ENCODE measurements at places on chromosomes 6 and 20.

GRCh38 chr20:31806564-31807355 is 12.4 kb upstream of the MYLK2 start:
- no peak for DNase-seq

DNA sequence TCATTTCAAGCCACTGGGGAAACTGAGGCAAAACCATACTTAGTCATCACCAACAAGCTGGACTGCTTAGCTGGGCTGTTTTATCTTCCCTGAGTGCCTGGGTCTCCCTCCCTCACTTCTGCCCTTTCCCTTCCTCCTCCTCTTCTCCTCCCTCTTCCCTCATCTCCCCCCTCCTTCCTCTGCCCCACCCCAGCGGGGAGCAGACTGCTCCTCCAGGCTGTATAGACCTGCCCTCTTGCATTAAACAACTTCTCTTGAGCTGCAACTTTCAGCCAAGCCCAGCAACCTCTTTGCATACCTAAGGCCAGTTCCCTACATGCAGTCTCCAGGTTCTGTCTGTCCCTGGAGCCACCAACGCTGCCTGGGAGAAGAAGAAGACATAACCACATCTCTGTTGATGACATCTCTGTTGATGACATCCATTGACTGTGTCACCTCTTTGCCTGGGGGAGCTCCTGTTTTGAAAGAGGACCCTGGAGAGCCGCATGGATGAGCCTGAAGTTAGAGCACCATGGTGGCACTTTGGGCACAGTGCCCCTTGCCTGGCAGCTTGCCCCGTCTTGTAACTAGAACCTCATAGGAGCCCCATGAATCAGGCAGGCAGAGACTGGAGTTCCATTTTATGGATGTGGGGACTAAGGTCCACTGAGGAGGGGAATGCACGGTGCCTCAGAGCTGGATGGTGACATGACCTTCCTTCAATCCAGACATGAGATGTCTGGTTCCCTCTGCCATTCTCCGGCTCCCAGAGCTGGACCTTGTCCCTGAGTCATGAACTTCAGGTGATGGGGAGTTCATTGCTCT is 7.8 kb upstream of the BPIFB6 start:
- no peak for DNase-seq

- DNase-seq, result no peak
Observed at GRCh38 chr6:17505767-17506280, 94.3 kb upstream of the FAM8A1 start.

- DNase-seq, result no peak
Observed at GRCh38 chr6:65569505-65569904, 137.5 kb downstream of the EYS start.

- no peak for DNase-seq
Observed at GRCh38 chr6:134359302-134359701, 41.4 kb upstream of the SGK1 start.

GRCh38 chr6:117354671-117355070 is 71.1 kb downstream of the ROS1 start:
- DNase-seq, result no peak

- DNase-seq, result no peak
Observed at GRCh38 chr6:16929809-16930208, 168.5 kb upstream of the ATXN1 start.

DNA sequence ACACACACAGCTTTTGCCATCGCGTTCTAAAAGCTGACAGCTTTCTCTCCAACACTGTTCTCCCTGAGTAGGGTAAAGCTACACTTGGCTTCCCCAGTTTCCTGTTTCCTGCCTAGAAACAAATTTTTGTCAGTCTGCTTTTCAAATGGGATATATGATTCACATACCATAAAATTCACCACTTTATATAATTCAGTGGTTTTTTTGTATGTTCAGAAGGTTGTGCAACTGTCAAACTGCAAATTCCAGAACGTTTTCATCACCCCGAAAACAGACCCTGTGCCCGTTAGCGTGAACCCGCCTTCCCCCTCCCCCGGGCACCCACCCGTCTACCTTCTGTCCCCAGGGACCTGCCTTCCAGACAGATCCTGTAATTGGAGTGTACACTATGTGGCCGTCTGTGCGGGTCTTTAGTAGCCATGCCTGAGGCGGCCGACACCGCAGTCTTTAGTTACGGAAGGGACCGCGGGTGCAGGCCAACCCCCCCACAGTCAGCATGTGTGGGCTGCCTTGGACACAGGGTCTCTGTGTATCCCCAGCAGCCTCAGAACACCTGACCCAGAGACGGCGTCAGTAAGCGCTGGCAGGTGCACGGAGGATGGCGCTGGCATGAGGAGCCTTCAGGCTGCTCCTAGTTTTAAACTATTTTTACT is 16.6 kb downstream of the HRH3 start:
- no peak for DNase-seq

GRCh38 chr20:62707276-62707920 is 1.2 kb upstream of the NTSR1 start:
- DNase-seq, result no peak

DNA sequence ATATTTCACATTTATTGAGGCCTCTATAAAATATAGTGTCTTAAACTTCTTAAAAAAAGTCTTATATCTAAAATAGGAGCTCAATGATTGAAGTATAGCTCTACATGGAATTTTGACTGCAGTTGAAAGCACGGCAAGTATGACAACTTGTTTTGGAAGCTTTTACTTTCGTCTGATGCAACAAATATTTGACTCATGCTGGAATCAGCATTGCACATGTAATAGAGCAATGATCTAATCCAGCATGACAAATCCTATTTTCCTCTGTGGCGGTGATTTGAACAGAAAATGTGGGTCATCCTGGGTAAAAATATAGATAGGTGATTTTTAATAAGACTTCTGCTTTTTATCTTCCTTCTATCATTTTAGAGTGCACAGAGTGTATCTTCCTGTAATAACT is 111.6 kb downstream of the TINAG start:
- DNase-seq, result no peak

DNA sequence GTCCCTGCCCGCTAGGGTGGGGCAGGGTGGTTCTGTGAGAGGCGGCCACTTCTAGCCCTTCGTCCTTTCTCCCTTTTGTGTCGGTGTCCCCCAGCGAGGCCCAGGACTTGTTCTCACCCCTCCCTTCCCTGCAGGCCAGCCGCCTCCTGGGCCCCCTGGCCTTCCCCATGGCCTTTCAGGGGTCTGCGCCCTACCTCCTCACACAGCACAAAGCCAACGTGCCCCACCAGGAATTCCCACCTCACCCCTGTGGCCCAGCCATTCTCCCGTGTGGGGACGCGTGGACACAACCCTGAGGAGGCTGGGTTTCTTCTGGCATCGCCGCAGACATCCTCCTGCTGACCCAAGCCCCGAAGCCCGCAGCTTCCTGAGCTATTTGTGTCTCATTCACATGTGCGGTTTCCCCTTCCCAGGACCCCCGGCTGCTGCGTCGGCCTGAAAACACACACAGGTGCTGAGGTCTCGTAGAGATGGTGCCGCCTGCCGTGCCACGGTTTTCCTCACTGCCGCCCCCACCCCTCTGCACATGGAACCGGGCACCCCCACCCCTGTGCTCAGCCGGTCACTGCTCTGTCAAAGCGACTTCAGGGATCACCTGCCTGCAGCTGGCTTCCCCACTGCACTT is 375.8 kb downstream of the CDH4 start:
- DNase-seq, result no peak

DNA sequence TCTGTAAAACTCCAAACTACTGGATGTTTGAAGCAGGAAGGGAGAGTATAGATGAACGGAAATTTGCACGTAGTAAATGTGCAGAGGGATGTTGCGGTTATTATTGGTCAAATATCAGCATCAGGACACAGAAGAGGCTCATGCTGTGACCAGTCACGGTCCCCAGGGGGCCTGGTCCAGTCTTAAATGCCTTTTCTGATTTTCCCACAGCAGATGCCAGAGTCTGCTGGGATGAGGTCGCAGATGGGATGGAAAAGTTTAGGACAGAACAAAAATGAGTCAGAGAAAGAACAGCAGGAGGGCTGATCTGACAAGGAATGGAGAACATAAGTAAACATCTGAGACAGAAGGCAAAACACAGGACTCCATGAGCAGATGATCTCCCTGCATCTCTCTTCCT is 11.7 kb upstream of the SIRPG start:
- DNase-seq, result no peak

DNA sequence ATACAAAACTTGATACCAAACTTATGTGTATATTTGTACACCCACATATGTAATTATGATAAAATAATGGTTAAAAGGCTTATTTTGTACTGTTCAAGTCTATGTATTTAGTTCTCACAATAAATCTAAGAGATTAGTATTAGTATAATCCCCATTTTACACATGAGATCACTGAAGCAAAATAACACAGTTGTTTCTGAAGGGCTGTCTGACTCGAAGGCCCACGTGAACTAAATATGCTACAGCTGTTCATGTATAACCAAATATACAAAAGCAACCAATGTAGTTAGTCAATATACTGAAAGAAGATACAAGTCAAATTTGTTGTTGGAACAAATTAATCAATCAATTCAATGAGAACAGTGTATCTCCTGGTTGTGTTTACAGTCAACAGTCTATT is 959.2 kb downstream of the EPHA7 start:
- DNase-seq, result no peak

- DNase-seq, result no peak
Observed at GRCh38 chr6:134517868-134518267, 200.0 kb upstream of the SGK1 start.

GRCh38 chr6:131688286-131688685 is 12.9 kb downstream of the OR2A4 start:
- no peak for DNase-seq

DNA sequence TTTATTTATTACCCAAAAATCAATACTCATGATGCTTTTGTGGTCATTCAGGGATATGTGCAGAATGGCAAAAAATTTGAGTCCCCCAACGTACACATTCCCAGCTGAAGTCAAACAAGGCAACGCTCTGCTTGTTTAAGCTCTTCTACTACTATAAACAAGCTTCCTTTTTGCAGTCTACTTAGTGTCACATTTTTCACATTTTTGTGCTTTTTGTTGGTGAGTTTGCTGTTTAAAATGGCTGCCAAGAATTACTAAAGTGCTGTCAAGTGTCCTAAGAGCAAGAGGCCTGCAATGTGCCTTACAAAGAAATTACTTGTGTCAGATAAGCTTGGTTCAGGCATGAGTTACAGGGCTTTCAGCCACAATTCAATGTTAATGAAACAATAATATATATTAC is 2.1 kb downstream of the WFDC8 start:
- no peak for DNase-seq

DNA sequence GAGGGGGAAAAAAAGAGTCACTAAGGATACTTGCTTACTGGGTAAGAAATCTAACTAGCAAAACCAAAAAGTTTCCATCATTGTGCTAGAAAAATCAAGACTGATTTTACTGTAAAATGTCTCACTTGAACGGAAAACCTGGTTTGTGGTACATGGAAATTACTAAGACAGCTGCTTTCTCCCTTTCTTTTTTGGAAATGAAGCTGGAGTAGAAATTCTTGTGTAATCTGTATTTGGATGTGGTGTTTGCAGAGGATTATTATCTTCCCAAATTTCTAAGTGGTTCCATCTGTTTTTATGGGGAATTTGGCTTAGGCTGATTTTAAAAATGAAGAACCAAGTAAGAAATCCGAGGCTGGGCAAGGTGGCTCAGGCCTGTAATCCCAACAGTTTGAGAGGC is 20.4 kb downstream of the EPB41L2 start:
- no peak for DNase-seq

GRCh38 chr6:37654727-37655500 is 42.8 kb downstream of the MDGA1 start:
- no peak for DNase-seq

- DNase-seq, result no peak
Observed at GRCh38 chr6:162258647-162259046, 468.9 kb downstream of the PRKN start.

- no peak for DNase-seq
Observed at GRCh38 chr6:77034161-77034560, 429.1 kb downstream of the HTR1B start.

GRCh38 chr6:99668036-99668705 is 61.5 kb downstream of the PRDM13 start:
- DNase-seq, result no peak

GRCh38 chr20:64015635-64016034 is 20.3 kb upstream of the C20orf204 start:
- DNase-seq, result no peak

DNA sequence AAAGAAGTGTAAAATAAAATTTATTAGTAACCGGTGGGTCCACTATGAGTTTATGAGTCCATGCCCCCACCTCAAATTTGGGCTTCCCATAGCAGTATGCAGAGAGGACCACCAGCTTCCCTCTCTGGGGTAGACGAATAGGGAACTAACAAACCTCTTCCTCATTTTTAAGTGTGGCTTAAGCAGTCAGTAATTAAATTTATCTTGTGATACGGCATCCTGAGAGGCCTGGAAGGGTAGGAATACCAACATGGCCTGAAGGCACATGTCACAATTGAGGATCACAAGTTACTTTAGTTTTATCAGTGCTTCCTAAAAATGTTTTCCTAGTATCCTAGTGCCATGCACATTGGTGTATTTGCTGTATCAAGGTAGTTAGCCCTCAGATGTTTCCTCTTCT is 239.9 kb downstream of the HIVEP2 start:
- DNase-seq, result no peak

GRCh38 chr20:43832961-43833360 is 81.7 kb upstream of the TOX2 start:
- DNase-seq, result no peak

- DNase-seq, result no peak
Observed at GRCh38 chr6:22766979-22767378, 197.6 kb downstream of the HDGFL1 start.

- peak; percentile 46 for DNase-seq
Observed at GRCh38 chr20:46308258-46309157, at the start of gene CDH22. TSS of gene CDH22 (minus strand) at chr20:46308498. CDS start at chr20:46251294, 57,204 bp downstream.

All from stimulated activated CD8-positive, alpha-beta memory T cell treated with anti-CD3 and anti-CD28 coated beads, Interleukin-4, amount 100 ng/mL, for 48 hours (primary cell).